ENCODE measurements at places on chromosomes 2 and 18.

- DNase-seq = no peak
These were observed at the start of gene LYPD6 for GRCh38 chr2:149330127-149331022. TSS of gene LYPD6 (plus strand) at chr2:149330587. CDS start at chr2:149437709, 107,122 bp downstream.

DNA sequence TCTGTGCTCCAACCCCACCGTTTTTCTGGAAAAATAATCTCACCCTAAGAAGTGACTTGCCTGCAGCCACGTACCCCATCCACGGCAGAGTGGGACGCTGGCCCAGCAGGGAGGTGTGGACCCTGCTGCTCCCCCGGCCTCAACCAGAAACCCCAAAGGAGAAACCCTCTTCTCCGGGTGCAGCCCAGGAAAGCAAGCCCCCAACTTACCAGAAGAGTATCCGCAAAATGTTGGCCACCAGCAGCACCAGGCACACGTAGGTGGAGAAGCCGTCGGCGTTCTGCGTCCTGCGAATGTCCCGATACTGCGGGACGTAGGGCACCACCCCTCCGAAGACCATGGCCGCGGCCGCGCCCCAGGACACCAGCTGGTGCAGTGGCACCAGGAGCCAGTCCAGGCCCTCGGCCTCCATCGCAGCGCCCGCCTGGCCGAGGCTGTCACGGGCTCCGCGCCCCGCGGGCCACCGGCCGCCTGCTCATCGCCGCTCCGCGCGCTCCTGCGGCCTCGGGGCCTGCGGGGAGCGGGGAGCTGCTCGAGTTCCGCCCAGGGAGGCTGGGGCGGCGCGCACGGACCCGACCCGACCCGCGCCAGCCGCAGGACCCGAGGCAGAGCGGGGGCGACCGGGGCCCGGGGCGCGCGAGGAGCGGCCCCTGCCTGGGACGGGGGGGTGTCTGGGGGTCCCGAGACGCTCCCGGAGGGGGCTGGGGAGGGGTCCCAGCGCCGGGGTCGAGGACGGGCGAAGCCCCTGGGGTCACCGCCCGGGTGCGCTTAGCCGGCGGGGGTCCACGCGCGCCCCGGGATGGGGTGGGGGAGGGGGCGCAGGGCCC, 725 bp downstream of the SLC66A2 start:
- DNase-seq = no peak

DNA sequence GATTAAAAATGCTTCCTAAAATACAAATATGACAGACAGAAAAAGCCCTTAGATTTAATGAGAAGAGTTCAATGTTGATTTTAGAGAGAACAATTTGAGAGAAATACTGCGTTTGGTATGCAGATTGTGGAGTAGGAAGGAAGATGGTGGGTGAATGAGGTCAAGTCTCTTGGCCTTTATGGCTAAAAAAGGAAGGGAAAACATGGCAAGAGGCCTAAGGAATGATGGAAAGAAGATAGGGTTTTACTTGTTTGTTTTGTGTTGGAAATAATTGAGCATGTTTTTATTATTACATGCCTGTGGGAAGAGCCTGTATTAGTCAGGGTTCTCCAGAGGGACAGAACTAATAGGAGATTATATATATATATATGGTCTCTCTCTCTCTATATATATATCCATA, 318.1 kb downstream of the TRIB2 start:
- no peak for DNase-seq

DNA sequence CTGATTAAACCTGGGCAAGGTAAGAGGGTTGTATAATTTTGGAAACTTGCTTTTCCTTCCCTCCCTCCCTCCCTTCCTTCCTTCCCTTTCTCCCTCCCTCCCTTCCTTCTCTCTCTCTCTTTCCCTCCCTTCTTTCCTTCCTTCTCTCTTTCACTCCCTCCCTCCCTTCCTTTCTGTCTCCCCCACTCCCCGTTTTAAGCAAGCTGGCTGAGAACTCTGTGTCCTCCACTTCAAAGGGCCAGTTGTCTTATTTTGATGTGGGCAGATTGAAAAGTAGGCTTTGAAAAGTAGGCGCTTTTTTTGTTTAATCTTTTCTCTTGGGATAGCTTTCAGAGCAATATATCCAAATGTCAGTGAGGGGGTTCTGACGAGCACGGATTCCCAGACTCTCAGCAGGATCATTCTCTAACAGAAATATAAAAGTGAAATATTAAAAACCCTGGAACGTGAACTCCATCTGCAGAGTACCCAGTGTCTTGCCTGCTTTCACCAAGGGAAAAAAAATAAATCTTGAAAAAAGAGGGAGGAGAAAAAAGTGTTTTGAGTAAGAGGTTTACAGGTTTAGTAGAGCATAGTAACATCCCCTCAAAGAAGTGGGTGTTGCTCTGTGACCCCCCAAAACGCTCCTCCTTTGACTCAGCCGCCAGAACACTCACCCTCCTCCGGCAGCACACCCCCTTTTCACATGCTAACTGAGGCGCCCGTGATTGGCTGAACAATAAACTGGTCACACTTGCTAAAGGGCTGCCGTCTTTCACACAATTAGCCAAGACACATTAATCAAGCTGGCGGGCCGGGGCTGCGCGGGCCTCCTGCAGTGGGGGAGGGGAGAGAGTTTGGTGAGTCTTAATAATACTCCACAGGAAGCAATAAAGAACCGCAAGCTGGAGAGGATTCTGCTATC, 52.2 kb downstream of the CDK15 start:
- no peak for DNase-seq

DNA sequence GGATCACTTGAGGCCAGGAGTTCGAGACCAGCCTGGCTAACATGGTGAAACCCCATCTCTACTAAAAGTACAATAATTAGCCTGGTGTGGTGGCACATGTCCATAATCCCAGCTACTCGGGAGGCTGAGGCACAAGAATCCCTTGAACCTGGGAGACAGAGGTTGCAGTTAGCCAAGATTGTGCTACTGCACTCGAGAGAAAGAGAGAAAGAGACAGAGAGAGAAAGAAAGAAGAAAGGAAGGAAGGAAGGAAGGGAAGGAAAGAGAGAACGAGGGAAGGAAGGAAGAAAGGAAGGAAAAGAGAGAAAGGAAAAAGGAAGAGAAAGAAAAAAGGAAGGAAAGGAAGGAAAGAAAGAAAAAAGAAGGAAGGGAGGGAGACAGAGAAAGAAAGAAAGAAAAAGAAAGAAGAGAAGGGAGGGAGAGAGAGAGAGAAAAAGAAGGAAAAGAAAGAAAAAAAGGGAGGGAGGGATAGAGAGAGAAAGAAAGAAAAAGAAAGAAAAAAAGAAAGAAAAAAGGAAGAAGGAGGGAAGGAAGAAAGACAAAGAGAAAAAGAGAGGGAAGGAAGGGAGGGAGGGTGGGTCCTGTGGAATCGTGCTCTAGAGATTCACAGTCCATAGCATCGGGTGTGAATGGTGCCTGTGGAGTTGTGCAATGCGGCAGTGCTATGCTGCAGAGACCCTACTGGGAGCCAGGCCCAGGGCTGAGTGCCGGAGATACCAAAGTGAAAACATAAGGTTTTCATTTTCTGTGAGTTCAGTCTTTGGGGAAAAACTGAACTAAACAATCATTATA, 4.6 kb upstream of the SDC1 start:
- DNase-seq = no peak

DNA sequence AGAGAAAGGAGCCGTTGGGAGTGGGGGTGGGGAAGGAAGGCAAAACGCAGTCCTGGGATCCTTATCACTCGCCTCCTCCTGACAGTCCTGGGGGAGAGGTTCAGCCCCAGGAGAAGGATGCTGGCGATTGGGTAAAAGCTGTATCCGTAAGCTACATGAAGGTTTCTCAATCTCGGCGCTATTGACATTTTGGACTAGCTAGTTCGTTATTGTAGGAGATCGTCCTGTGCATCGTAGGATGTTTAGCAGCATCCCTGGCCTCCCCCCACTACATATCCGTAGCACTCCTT, 511 bp upstream of the TP53I3 start:
- no peak for DNase-seq
